ENCODE measurements at places on chromosomes 2 and 18.
A peak's percentile ranks its signal among the peaks of the same experiment; 100 is the strongest.

- no peak for DNase-seq
Measured at GRCh38 chr2:54668711-54669110, 54.8 kb upstream of the EML6 start.

DNA sequence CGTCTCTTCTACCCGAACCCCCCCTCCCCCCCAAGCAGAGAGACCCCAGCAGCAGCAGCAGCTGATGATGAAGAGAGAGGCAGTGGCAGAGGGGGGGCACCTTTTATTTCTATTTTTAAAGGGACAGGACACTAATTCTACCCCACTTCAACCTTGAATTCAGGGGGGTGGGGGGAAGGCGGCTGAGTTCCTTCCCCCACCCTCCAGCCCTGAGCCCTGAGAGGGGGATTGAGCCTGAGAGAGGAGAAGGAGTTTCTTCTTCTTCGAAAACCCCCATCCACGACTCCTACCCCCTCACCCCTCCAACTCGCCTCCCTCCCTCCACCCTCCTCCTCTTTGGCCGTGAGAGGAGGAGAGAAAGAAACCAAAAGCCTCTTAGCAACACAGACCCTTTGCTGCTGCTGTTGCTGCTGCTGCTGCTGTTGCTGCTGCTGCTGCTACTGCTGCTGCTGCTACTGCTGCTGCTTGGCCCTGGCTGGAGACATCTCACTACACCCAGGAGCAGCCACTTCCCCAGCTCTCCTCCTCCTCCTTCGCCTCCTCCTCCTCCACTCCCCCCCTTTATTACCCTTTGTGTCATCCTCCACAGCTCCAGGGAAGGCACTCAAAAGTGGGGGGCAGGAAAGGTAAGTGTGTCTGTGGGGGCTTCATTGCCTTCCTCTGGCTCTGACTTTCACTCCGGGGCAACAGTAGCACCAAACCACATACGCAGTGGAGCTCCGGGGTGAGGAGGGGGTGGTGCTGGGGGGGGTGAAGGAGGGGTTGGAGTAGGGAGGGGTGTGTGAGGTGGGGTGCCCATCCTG lies at the start of gene MBD5:
Gene MBD5 (plus strand): TSS at position 33 of the 803 bp plus-strand sequence.
- peak; percentile 35 for DNase-seq

DNA sequence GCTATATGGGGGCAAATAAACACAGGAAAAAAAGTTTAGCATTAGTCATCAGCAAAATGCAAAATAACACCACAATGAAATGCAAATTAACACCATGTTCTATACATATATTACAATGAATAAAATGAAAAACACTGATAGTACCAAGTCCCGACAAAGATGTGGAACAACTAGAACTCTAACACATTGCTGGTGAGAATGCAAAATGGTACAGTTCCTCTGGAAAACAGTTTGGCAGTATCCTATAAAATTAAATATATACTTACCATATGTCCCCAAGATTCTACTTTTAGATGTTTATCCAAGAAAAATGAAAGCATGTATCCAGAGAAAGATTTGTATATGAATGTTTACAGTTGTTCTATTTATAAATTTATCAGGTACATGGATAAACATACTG lies 198.9 kb downstream of the NRXN1 start:
- DNase-seq = no peak

GRCh38 chr2:27573452-27573851 lies 9.4 kb upstream of the ZNF512 start:
- no peak for DNase-seq
